ENCODE measurements at places on chromosomes 7 and 10. TPM values are rescaled to one million over a fixed set of nuclear protein-coding genes. Genes with fewer than 3 reads are reported as not detected.

- DNase-seq = no peak
These were observed 4.9 kb downstream of the GCK start for GRCh38 chr7:44184206-44184872.

- no peak for DNase-seq
These were observed 11.5 kb downstream of the STEAP1 start for GRCh38 chr7:90165724-90166123.

DNA sequence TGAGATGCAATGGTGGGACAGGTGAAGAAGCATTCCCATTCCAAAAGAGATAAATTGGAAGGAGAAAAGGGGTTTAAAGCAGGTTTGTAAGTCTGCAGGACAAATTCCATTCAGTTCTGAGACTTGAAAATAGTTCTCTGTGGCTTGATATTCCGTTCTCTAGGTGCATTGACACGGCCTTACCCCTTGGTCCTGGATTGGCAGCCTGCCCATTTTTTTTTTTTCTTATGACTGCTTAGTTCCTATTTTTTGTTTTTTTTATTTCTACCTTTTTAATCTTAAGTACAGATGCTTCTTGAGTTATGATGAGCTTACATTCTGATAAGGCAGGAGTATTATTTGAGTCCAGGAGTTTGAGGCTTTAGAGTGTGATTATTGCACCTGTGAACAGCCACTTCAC, 70.6 kb downstream of the MLLT10 start:
- no peak for DNase-seq

DNA sequence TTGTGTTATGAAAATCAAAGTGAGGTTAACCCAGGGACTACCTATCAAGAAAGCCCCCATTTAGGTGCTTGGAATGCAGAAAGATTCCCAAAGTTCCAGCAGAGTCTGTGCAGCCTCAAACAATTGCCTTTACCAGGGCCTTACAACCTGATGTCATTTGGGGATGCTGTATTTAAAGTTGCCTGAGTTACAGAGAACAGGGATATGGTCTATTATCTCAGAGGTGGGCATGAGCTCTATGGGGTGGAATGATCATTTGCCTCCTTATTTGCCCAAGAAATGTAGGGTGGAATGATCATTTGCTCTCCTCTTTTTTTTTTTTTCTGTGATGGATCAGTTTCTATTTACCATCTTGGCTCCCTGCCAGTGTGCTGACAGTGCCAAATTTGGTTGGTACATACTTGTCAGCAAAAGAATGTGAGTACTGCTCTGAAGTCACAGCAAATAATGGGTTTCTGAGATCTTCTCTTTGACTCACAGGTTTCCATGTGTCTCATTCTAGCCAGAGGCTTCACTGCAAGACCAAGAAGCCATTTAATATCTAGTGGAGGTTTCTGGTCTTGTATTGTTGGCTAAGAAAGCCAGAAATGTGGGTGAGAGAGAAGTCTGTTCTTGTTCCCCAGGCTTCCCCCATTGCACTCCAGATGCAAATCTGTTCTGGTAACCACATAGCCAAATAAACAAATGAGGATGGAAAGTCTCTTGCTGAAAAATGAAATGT, 45.5 kb upstream of the ZNRF2 start:
- peak; percentile 38 for DNase-seq

- no peak for DNase-seq
These were observed 157.3 kb downstream of the PCLO start for GRCh38 chr7:83005410-83005809.

GRCh38 chr10:6819301-6819700, 239.2 kb upstream of the PRKCQ start:
- no peak for DNase-seq

- DNase-seq = no peak
These were observed 8.1 kb downstream of the CRYGN start for GRCh38 chr7:151431768-151432311.

- DNase-seq = no peak
These were observed 41.1 kb upstream of the FAM204A start for GRCh38 chr10:118383063-118383689.

- DNase-seq = no peak
These were observed 149.9 kb downstream of the SFMBT2 start for GRCh38 chr10:7260912-7261311.

GRCh38 chr7:104767826-104768536, 246.0 kb upstream of the KMT2E start:
- DNase-seq = no peak

DNA sequence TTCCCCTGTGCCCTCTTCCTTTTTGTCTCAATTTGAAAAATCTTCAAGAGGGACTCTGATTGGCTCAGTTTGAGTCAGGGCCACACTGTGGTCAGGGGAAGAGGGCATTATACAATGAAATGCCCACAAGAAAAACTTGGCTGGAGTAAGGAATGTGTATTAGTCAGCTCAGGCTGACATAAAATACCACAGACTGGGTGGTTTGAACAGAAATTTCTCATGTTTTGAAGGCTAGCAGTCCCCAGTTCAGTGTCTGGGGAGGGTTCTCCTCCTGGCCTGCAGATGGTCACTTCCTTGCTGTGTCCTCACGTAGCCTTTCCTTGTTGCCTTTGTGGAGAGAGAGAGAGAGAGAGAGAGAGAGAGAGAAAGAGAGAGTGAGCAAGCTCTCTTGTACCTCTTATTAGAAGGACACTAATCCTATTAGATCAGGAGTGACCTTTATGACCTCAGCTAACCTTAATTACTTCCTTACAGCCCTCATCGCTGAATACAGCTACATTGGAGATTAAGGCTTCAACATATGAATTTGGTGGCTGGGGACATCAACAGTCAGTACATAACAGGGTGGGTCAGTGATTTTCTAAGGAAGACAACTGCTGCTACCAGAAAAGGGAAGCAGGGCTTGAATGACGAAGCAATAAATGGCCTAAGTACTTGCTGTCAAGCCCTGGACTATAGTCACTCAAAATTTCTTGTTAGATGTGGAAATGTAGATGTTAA, 25.8 kb upstream of the FAM13C start:
- DNase-seq = no peak

MEOX2 gene
- 5.1 TPM for polyA plus RNA-seq

RPP38 gene
- polyA plus RNA-seq = 12.3 TPM

GIMAP1 gene
- polyA plus RNA-seq = 7.7 TPM

MSS51 gene
- polyA plus RNA-seq = 0.90 TPM

CALHM3 gene
- polyA plus RNA-seq = not detected

OR2A42 gene
- not detected for polyA plus RNA-seq

PLXDC2 gene
- 3.4 TPM for polyA plus RNA-seq

PTPN20 gene
- 6.6 TPM for polyA plus RNA-seq

Measured in heart left ventricle (tissue), 16 donors.